ENCODE measurements at places on chromosomes 6 and 20.

DNA sequence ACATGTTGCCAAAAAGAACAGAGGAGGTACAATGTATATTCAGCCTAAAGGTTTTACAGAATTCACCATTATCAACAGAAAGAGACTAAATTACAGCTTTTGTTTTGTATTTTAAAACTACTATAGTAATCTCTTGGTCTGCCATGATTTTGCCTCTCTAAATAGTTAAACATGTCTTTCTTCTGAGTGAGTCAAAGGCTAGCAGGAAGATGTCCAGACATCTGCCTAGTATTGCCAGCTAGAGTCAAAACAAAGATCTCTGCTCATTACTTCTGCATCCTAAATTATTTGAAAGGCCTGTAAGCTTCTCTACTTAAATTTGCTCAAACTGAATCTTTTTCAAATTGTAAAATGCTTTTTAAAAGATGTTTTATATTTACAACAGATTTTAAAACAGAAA, 8.8 kb downstream of the ASF1A start:
- no peak for DNase-seq

DNA sequence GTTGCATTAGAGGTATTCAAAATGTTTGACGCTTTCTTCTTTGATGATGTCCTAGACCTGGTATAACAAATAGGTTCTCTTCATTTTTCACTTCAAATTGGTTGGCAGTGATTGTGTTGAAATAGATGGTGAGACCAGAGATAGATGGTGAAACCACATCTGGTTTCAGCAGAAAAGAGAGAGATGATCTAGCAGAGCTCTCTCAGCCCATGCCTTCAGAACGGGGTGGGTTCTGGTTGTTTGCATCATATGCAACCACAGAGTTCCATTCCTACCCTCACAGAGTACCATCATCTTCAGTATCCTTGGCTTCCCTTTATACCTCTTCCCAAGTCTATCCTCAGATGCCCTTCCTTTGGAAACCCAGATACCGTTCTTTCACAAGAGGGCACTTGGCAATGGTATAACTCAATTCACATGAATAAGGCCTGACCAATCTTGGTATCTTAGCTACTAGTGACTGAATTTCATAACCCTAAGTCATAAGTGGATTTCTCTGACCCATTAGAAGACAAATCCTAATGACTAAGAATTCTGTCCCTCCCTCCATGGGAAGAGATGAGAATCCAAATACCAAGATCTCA, 93.7 kb downstream of the UBE3D start:
- DNase-seq, result no peak

GRCh38 chr6:36928547-36928918, 26.0 kb upstream of the PI16 start:
- no peak for DNase-seq

DNA sequence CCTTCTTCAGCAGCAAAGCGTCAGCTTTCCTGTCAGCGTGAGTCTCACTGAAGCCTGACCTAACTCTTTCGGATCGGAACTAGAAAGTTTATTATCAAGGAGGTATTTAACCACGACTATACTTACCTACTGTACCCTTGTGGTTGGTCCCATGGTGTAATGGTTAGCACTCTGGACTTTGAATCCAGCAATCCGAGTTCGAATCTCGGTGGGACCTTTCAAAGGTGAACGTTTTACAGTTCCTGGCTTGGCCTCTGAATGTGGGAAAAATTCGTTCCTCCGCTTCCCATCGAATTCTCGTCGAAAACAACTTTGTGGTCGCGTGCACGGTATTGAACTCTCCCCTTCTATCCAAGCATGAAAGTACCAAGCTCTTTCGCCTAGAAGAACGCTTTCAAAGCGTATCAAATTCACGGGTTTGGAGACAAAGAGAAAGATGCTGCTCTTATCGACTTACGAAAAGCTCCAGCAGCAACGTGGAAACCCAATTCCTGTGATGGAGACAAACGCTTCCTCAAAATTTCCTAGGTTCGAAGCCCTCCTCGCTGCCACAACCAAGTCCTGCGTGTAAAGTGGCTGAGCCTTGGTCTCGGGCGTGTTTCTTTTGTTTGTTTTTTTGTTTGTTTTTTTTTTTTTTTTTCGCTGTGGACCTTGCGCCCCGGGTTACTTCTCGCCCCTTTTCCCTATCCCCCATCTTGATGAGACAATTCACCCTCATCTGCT, 63.7 kb downstream of the GPX5 start:
- DNase-seq, result peak; percentile 86

DNA sequence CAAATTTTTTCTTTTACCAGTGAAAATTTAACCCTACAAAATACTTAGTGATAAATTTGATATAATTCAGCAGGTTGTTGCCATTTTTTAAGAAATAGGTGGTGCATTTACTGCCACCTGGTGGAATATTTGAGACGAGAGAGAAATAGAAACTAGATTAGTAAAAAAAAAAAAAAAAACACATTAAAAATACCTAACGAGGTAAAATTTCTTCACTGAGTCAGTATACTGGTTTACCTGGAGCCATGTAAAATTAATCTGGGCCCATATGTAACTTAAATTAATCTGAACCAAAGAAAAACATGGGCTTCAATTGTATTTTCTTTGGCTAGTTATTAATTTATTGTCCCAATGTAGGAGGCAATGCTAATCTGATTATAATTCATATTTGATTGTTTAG, 520.8 kb downstream of the EPM2A start:
- DNase-seq, result no peak

GRCh38 chr6:34656378-34657036, 40.1 kb downstream of the ILRUN start:
- DNase-seq, result peak; percentile 26

DNA sequence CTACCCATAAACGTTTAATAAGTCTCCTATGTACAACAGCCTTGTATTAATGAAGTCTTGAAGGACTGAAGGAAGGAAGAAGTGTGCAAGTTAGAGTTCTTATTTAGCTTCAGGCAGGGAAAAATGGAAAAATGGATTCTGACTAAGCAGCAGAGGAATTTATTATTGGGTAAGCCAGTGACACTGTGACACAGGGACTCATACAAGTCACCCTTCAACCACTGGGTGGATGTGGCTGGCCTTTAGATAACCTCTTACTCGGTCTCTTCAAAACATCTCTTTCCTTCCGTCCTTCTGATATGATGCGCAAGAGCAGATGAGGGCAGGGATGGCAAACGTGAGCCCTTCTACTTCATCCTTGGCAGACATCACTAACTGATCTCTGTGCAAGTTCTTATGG, 145.6 kb downstream of the DHX35 start:
- no peak for DNase-seq

GRCh38 chr20:37918035-37918434, 15.1 kb downstream of the VSTM2L start:
- no peak for DNase-seq

- no peak for DNase-seq
Measured at GRCh38 chr6:144870782-144871181, 585.6 kb downstream of the UTRN start.

GRCh38 chr6:130070326-130070725, 51.9 kb downstream of the L3MBTL3 start:
- no peak for DNase-seq

- no peak for DNase-seq
Measured at GRCh38 chr6:107447663-107448216, 11.6 kb downstream of the PDSS2 start.

- DNase-seq, result no peak
Measured at GRCh38 chr6:121887724-121888123, 452.3 kb downstream of the GJA1 start.

GRCh38 chr6:9612489-9612888, 802.4 kb downstream of the TFAP2A start:
- no peak for DNase-seq

GRCh38 chr20:37311710-37312355, 22.4 kb downstream of the MANBAL start:
- DNase-seq, result no peak

GRCh38 chr6:37008484-37009465, 3.3 kb downstream of the FGD2 start:
- no peak for DNase-seq

DNA sequence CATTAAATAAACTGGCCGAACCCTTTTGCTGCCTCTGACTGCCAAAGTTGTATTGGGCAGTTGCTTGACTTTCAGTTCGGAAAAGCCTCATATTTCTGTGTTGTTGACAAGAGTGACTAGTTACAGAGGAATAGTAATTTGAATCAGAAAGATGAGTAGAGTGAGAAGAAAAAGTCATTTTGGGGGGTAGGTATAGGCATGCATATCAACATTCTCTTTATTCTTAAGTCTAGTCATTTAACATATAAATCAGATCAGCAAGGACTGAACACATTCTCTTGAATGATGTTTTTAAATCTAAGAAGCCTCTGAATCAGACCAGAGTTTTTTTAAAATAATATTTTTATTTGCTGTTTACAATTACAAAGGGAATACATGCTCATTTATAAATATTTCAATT, 4.9 kb upstream of the LMBRD1 start:
- no peak for DNase-seq

GRCh38 chr6:150640556-150641209, 41.0 kb downstream of the PLEKHG1 start:
- DNase-seq, result no peak

DNA sequence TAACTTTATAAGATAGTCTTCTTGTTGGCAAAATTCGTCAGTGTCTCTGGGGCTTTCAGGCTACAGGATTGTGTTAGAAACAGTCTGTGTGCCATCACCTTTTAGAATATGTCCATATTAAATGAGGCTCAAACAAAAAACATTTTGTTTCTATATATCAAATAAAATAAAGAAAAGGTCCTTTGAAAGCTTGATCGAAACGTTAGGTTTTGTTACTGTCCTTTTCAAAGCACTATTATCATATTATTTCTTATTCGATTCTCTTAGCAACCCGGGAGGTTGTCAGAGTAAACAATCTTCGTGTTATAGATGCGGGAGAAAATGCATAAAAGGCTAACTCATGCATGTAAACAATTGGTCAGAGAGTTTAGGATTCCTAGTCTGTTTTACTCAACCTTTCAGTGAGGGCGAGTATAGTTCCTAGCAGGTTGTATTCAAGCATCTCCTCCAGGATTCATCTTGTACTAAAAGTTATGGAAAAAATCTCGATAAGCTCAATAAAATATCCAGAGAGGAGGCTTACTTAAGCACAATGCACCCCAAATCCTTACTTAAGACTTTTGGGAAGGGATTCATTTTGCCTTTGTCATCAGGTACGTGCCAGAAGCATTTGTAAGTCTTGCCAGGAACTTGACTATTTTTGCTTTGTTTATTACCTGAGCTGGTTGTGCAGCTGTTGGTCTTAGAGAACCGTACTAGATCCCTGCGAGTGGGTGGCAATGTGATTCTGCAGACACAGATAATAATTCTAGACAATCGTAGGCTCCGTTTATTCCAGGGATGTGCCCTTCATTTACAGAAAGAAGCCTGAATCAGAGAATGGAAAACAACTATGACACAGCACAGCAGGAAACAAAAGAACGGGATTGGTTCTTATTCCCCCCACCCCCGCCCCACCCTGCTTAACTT, 159.6 kb upstream of the ZNF217 start:
- DNase-seq, result no peak

DNA sequence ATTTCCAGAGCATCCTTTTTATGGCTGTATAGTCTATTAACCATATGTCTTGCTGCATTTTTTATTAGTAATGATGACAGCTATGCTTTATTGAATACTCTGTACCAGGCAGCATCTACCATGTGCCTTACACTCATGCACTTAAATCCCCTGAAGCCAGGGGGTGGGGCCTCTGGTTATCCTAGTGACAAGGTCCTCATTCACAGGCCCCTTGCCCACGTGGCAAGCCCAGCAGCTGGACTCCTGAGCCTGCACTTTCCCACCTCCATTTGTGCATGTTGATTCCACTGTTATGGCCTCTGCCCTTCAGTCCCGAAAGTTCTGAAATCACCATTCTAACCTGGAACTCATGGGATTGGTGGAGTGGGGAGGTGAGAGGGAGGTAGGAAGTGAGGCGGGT, 22.3 kb downstream of the ACTR5 start:
- no peak for DNase-seq

DNA sequence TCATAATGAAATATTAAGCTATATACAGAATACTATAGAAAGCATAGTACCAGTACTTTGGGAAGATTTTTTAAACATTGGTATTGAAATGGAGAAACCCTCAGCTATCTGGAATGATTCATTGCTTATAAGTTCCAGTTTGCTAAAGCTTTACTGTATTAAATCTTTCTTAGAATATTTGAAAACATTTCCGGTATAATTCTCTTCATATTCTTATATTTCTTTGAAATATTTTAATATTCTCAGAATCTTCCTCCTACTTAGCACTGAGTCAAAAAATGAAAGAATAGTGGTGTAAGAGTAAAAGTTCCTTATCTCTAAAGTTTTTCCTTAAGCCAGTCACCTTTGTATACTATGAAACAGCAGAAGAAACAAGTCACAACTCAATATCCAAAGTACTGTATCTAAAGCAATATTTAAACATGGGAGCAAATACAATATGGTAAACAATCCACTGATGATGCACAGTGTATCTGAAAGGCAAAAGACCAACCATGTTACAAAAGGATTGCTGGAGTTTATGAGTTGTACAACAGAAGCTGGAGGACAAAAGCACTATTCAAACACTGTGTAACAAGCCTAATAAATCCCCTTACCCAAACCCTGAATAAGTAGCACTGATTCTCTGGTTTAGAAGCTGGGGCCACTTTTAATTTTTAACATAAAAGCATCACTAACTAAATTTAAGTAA, 102.1 kb downstream of the PRDM1 start:
- DNase-seq, result no peak

DNA sequence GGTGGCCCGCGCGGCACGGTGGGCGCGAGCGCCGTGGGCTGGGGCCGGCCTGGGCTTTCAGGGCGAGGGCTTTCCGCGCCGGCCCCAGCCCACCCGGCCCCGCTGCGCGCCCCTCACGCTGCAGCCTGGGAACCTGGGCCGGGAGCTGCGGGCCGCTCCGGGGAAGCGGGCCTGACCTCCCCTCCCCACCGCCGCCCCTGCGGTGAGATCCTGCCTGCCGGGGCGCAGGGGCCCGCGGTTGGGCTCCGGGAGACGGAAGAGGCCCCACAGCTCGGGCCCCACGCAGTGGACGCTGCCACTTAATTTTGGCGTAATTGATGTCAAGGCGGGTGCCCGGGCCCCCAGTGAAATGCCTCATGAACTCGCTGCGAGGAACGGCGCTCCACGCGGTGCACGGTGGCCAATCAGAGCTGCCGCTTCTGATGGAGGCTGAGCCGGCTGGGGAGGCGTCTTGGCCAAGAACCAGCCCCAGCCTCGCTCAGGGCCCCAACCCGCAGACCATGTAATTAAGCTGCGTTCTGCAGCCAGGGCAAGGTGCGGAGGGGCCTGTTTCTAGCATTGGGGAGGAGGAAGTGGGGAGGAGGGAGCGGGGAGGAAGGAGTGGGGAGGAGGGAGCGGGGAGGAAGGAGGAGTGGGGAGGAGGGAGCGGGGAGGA, 96.1 kb upstream of the BHLHE23 start:
- no peak for DNase-seq

DNA sequence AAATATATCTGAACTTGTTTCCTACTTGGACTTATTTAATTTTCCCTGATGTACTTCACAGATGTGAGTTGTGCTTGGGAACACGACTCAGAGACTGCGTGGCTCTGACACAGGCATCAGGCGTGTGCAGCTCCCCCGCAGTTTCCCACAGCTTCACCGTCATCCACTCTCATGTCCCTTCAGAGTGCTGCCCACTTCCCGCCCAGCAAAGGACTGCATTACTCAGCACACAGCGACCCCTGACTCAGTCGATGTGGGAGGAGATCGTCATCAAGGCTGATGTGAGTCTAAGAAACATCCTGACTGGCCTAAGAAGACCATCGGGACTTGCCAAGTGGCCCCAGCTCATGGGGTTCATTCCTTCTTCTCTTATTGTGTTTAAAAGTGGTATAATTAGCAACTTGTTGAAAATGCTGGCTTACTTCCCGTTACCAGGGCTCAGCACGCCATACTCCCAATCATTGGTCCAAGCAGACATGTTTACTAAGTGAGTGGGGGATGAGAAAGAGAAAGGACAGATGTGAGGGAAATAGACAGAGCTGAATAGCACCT, 539.4 kb upstream of the JARID2 start:
- no peak for DNase-seq

All from urinary bladder (tissue), 4 donors.